A172 (cell line): ENCODE measurements at places on chromosomes 6 and 20. TPM values are rescaled to one million over a fixed set of nuclear protein-coding genes. Genes with fewer than 3 reads are reported as not detected.
A peak's percentile ranks its signal among the peaks of the same experiment; 100 is the strongest.

DNA sequence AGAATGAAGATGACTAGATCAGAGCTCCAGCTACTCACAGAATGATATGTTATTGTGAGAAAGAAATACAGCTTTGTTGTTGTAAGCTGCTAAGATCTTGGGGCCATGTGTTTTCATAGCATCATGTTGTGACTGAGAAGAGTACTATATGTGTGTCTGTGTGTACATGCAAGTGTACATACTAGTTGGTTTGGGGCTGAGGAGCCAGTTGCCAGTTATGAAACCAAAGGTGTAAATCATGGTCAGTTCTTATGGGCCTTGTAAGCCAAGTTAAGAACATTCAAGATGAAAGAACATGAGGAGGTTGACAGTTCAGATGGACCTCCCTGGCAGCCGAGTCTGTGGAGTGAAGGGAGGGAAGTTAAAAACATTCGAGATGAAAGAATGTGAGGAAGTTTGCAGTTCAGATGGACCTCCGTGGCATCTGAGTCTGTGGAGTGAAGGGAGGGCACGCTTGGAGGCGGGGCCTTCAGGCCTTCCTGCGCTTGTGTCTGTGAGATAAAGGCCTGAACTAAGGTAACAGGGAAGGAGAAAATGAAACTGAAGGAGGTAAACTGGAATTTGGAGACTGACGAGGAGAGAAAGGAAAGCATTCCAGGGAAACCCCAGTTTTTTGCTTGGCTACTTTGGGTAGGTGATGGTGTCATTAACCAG lies 13.9 kb downstream of the AFDN start:
- DNase-seq: no peak

DNA sequence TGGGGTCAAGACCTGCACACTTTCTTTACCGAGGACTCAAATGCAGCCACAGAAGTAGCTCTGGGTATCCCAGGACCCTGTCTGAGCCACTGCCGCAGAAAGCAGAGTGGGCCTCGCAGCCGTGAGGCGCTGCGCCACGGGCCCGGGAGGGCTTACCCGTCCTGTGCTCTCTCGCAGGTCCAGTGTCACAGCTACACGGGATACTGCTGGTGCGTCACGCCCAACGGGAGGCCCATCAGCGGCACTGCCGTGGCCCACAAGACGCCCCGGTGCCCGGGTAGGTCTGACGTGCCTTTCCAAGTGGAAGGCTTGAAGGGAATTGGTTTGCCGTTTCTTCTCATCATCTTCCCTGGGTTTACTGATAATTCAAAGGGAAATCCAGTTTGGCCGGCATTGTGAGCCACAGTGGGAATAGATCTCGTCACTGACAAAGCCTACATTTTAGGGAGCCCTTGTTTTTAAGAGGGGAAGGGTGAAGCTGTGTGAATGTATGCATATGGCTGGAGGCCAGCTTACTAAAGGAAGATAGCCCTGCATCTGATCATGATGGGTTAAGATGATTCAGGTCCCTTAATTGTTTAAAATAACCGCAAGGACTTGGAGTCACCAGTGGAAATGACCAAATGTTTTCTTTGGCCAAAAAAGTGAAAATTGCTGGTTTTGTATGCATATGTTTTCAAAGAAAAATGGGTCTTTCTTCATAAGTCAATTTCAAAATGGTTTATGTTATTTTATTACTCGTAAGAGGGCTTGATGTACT lies 86.6 kb downstream of the SMOC2 start:
- DNase-seq: peak; percentile 35

DNA sequence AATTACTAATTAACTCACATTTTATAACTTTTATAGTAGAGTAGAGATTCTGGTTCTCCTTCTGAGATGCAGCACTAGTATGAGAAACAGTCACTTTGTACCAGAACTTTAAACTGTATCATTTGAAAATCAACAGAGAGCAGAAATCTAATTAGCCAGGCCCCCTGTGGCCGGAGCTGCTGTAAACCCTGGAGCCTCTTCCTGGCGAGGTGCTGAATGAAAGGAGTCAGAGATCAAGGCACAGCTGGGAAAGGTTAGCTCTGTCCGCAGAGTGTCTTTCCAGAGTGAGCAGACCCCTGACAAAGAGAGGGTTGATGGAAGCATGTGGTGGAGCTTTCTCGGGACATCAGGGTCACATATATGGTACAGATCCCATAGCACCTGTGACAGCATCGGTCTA lies 703.8 kb downstream of the RFPL4B start:
- DNase-seq: no peak

DNA sequence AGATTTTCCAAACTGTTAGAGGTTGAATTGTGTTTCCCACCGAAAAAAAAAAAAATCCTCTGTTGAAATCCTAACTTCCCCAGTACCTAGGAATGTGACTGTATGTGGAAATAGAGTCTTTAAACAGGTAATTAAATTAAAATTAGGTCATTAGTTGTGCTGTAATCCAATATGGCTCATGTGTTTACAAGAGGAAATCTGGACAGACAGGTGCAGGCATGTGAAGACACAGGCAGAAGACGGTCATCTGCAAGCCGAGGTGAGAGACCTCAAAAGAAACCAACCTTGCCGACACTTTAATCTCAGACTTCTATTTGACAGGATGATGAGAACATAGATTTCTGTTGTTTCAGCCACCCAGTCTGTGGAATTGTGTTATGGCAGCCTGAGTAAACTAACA lies 28.6 kb upstream of the EZR start:
- no peak for DNase-seq

DNA sequence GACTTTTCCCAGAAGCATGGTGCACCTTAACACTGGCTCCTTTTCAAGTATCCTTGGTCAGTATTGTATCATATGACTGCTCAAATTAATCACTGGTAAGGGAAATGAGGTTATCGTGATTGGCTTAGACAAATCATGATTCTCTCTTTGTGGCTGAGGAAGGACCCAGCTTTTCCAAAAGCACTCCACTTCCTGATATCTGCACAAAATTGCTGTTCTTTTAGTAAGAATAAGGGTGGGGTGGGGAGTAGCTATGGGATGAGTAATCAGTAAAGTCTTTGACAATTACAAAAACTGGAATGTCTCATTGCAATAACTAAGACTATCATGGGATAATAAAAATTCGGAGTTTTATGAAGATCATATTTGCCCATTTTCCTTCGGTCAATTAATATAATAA lies 9.0 kb upstream of the RIPPLY2 start:
- no peak for DNase-seq

The SLC4A11 gene
- total RNA-seq: 4.8 and 5.2 TPM in 2 replicates

The AGER gene
- 0.60 and 2.2 TPM in 2 replicates for total RNA-seq

The STX11 gene
- total RNA-seq: 0.86 and 0.88 TPM in 2 replicates

The PCK1 gene
- total RNA-seq: not detected in 2 replicates

The GTSF1L gene
- total RNA-seq: not detected in 2 replicates
